H54 (cell line): ENCODE measurements at places on chromosomes 12 and 14.

- no peak for DNase-seq
Measured at GRCh38 chr12:4736091-4736490, 15.9 kb downstream of the GALNT8 start.

DNA sequence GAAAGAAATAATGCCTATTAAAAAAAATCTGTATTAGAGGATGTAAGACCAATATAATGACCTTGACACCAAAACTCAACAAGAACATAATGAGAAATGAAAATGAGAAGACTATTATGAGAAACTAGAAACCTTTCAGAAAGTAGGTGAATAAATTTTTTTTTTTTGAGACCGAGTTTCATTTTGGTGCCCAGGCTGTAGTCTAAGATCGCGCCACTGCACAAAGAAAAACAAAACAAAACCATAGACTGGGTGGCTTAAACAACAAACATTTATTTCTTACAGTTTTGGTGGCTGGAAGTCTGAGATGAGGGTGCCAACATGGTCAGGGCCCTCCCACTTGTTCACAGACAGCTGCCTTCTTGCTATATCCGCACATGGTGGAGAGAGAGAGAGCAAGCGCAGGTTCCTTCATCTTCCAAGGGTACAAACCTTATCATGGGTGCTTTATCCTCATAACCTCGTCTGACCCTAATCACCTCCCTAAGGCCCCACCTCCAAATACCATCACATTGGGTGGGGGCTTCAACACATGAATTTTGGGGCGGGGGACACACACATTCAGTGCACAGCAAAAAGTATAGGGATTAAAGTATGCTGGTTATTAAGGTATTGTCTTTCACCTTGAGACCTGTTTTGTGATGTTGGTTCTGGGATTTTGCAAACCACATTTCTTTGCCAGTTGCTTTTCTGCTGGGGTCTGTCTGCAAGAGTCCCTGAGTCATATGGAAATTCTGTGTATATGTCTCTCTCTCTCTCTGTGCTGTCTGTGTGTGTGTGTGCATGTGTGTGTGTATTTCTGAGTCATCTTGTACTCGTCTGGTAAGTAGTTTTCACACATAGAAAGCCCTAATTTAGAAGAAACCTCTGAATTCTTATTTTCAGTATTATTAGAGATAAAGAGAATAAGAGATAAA lies 26.2 kb downstream of the ZCRB1 start:
- DNase-seq, result no peak

DNA sequence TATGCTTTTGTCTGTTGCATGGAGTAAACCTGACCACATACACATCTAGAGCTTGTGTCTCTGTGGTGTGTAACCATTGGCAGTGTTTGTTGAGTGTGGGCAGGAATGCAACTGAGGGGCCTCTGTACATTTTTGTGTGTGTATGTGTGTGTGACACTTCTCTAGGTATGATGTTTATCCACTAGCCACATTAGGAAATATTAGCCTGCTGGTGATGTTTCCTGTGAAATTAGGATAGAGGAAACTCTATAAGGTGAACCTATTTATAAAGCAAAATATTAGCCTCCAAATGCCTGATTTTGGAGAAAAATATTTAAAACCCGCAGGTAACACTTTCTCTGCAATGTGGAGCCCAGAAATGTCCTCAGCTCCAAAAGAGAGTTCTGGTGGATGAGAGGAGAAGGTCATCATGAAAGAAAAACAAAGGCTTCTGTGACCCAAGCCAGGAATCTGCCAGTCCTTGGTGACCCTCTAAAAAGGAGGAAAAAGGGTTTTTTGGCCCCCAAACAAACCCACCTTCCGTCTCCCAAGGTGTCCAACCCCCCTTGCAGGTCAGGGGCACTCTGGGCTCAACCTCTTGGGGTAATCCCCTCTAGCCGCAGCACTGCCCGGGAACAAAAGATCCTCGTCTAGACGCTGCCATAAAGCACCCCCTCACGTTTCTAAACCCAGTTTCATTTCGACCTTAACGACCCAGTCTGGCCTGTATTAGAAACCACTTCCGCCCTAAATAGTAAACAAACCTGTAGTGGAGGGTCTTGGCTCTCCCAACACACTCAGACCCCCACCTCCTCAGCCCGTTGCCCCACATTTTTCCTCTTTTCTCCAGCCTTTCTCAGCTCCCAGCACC lies 3.1 kb upstream of the HOTAIR start:
- no peak for DNase-seq

DNA sequence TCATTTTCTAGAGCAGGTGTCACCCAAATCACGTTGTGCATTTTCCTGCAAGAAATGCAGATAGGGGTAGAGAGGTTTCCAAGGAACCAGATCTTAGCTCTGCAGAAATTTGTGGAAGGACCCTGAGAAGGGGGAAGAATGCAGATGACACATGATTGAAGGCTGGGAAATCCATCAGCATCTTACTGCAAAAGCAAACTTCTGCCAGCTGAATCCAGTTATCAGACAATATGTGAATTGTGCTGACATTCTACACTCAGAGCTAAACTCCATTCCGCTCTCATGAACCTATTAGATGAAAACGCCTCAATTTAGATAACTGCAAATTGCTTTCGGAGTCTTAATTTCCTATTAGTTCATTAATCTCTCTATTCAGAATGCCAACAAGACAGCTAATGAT lies 211.3 kb upstream of the NOS1 start:
- DNase-seq, result no peak

GRCh38 chr12:19223018-19223417 lies 93.5 kb downstream of the PLEKHA5 start:
- DNase-seq, result no peak

DNA sequence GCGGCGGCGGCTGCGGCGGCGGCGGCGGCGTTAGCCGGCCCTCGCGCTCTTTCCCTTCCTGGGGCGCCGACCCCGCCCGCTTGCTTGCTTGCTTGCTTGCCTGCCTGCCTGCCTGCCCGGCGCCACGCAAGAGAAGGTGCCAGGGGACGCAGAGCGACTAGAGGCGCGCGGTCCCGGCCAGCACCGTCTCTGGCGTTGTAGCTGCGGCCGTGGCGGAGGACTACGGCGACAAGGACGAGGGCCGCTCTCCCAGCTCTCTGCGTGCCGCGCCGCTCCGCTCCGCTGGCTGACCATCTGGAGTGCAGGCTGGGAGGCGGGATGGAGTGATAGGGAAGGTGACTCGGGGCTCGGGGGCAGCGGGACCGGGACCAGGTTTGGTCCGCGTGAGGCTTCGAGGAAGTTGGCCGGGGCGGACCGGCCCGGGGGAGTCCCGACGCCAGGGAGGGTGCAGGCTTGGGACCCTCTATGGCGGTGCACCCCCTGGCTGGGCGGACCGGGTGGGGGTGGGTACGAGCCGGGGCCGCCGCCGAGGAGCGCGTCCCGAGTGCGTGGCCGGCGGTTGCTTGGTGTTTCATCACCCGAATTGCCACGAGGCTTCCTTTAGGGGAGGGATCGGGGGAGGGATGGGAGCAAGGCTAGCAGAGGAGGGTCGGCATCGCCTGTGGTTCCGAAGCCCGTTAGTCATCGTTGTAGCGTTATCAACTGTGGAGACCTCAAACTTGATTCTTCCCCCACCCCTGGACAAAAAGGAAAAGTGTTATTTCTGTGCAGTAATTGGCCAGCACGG lies 471 bp downstream of the XPOT start:
- DNase-seq, result peak; percentile 42

- no peak for DNase-seq
Measured at GRCh38 chr14:49893309-49894213, 679 bp downstream of the ARF6 start.

GRCh38 chr12:44225149-44225510 lies 389.2 kb downstream of the TMEM117 start:
- DNase-seq, result no peak

DNA sequence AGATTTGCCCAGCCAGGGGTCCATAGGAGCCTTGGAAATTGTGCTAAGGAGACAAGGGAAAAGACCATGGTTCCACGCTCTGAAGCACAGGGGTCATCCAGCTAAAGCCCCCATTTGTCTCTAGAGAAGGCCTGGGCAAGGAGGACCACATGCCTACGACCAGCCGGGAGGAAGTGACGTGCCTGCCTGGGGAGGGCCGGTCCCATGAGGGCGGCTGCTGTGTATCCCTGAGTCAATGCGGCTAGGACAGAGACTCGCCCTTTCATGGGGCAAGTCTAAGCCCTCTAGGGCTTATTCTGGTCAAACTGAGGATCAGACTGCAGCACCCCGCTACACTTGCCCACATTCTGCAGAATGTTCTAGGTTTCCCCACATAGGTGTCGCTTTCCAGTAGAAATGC lies 20.6 kb upstream of the RIN3 start:
- no peak for DNase-seq

DNA sequence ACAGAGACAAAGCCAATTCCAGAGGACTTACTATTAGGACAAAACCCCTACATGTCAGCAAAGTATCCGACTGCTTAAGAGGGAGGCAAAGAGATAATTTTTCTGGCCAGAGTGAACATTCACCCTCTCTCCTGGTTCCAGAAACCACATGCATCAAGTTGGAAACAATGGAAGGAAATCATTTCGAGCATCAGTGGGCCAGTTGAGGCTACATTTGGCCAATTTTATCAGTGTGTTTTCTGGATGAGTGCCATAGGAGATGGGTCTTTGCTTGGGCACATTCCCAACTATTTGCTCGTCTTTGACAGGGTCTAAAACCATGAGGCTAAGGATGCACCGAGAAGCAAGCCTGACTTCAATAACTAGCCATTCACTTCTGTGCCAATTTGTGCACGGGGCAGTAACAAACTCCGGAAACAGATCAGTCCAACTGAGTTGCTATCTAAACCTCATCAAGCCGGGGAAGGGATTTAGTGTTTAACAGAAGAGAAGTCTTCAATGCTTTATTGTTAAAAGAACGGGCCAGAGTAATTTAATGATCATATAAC lies 17.4 kb downstream of the EGLN3 start:
- no peak for DNase-seq

DNA sequence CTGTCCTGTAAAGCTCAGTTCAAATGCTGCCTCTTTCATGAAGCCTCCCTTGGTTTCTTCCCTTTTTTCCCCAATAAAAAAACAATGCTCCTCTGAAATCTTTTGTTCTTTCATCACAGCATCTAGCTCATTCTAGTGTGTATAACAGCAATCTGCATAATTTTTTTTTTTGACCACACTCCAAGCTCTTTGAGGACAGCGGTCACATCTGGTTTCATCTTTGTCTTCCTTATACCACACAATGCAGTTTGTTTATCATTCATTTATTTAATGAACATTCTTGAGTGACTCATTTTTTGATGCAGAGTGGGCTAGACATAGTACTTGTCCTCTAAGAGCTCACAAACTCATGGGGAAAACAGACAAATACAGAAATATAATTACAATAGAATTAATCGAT lies 7.3 kb downstream of the GNG2 start:
- no peak for DNase-seq

- DNase-seq, result no peak
Measured at GRCh38 chr14:99632410-99633035, 12.4 kb upstream of the HHIPL1 start.

GRCh38 chr14:101032433-101032832 lies 128.9 kb upstream of the RTL1 start:
- DNase-seq, result no peak

GRCh38 chr14:97331058-97331457 lies 533.9 kb downstream of the VRK1 start:
- DNase-seq, result no peak

DNA sequence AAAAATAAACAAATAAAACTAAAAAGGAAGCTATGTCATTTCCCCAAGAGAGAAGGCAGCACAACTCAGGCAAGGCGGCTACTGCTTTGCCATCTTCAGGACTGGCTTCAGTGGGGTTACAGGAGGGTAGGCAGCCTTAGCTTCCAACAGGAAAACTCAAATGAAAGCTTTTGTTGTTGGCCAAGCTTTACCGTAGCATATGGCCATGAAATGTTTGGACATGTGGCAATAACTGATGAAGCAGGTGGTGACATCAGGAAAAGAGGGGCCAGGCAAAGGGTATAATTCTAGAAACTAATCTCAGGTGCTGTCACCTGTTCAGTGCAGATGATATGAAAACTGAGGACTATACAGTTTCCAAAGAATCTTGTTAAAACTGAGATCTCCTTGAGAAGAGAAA lies 22.8 kb upstream of the NPFF start:
- no peak for DNase-seq

- DNase-seq, result peak; percentile 56
Measured at GRCh38 chr12:116346741-116347140, 69.2 kb upstream of the MED13L start.

DNA sequence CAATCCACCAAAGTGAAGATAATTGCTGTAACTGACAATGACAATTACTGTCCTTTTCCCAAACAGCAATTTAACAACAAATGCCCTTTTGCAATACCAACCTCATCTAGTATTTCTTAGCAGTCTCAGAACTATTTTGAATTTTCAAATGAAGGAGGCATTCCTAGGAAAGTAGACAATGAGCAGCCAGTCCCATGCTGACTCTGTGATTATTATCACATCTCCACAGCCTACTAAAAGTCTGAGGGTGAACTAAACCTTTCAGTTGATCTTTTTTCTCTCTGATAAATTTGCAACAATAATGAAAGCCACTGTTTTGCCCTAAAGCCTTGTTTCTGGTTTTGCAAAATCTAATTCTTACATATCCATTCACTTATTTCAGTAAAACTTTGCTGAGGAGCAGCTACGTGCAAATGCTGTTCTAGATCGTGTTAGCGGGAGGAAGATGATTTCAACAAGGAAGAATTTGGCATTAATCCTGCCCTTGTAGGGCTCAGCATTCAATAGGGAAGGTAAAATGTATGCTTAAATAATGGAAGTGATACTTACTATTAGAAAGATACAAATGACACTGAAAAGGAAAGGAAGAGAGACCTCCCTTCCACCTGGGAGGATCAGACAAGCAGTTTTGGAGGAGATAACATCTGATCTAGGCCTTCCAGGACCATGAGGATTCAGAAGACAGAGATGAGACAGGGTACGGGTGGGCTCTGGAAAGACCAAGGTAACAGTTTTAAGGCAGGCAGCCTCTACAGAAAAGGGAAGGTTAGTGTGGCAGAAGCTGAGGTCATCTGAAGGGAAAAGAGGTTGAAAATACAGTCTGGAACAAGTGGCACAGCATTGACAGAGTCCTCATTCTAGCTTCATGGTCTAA lies 47.4 kb downstream of the SLC38A1 start:
- no peak for DNase-seq

- no peak for DNase-seq
Measured at GRCh38 chr12:75944097-75944904, 87.3 kb downstream of the PHLDA1 start.

- DNase-seq, result no peak
Measured at GRCh38 chr12:72869024-72869423, 596.9 kb downstream of the TRHDE start.

DNA sequence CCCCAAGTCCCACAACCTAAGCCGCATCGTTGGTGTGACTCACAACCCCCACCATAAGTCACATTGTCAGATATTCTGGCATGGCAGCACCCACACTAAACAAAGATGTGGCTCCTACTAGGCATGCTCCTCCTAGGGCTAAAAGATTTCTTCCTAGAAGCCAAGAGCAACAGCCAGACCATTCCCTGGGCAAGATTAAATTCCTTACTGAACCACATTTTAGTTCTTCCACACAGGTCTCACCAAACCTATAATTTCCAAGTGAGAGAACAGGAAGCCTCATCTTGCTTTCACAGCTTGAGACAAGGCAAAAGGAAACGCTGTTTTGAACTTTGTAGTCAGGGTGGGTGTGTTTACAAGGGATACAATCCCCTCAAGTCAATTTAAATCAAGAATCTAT lies 632.8 kb downstream of the DIO2 start:
- DNase-seq, result no peak

- DNase-seq, result no peak
Measured at GRCh38 chr12:25347716-25348592, 97.2 kb upstream of the KRAS start.
